IPS DF 19.7 (cell line): ENCODE measurements at places on chromosomes 5 and 9.

GRCh38 chr9:91896513-91897121 is 53.4 kb downstream of the ROR2 start:
- no peak for DNase-seq

GRCh38 chr5:6453937-6454560 is 5.4 kb downstream of the UBE2QL1 start:
- DNase-seq = no peak

GRCh38 chr9:93958819-93959682 is 3.9 kb upstream of the BARX1 start:
- no peak for DNase-seq

DNA sequence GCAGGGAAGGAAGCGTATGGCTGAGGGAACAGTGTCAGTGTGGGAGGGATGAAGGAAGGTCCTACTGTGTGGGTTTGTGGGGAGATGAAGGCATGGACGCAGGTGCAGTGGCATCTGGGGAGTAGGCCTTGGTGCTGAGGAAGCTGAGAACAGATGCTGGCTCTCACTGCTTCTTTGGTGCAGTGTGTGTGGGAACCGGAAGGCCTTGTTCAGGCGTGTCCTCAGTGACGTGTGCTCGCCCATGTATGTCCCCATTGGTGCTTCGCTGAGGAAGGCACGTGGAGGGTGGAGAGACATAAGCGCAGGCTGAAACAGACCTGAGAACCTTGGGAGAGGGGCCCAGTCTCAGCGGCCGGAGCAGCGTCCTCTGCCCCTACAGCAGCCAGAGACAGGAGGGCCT is 18.7 kb downstream of the ADAMTS13 start:
- no peak for DNase-seq

DNA sequence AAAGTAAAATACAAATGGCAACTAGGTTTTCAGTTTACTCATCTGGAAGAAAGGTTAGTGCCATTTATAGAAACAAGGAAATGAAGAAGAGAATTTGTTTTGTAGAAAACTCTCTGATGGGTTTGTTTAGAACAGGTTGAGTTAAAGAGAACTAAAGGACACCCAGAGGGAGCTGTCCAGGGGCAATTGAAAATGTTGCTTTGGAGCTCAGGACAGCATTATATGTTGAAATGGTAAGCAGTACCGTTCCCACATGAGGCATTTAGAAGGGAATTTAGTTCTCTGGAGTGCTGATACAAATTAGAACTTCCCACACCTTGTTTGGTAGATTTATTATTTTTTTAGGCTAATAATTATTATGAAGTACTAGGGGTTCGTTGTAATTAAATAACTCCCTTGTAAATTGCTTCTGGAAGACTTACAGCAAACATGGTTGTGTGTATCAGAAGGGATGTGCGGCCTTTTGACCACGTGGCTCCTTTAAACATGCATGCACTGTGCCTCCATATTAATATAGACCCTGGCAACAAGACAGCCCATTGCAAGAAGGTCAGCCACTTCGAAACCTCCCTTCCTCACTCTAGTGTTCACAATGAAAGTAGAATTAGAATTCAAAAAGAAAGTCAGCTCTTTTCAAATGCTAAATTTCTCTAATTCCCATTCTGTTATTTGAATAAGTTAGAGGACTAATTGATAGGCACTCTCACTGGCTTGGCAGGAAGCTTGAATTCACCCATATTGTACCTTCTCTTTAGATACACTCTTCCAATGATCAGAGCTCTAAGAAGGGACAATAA is 71.7 kb downstream of the ZNF462 start:
- DNase-seq = no peak

GRCh38 chr9:120841930-120842684 is 615 bp downstream of the PSMD5 start:
- no peak for DNase-seq
